ENCODE measurements at places on chromosomes 12 and 14.

DNA sequence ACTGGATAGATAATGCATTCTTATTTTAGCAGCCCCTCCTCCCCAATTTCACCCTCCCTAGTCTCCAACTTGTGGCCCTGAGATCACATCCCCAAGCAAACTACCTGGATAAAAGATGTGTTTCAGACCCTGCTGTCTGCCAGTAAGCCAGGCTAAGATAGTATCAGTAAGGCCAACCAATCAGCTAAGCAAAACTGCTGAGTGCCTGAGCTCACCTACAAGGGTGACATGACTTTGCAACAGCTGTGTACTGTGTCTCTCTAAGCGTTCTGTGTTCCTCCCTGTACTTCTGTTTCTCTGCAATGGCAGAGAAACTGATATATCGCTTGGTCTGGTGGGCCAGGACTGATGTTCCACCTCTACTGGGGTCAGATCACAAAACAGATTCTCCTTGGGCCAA is 224.9 kb downstream of the BTG1 start:
- DNase-seq = no peak

DNA sequence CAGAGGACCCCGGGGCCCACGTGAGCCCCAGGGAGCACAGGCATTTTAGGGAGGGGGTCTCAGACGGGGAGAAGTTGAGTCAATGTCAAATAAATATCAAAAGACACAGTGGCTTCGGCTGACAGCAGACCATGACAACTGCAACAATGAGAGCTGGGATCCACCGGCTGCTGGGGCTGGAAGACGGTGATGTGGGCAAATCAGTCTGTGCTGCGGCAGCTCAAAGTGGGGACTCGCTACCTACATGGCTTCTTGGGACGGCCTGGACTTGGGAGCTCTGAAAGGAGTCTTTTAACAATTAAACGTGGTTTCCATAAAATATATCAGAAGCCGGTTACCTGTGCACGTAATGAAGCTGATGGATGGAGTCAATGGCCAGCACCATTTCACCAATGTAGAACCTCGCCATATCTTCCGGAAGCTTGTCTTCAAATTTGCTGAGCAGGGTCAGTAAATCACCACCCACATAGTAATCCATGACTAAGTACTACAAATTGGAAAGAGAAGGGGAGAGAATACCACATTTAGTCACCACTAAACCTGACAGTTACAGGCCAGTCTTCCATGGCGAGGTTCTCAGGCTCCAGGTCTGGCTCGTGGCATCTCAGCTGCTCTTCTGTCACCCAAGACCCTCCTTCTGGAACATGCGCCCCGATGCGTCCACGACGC is 58.0 kb downstream of the CDC42BPB start:
- DNase-seq = no peak

- no peak for DNase-seq
These were observed 1058.9 kb downstream of the GALC start for GRCh38 chr14:86933958-86934595.

DNA sequence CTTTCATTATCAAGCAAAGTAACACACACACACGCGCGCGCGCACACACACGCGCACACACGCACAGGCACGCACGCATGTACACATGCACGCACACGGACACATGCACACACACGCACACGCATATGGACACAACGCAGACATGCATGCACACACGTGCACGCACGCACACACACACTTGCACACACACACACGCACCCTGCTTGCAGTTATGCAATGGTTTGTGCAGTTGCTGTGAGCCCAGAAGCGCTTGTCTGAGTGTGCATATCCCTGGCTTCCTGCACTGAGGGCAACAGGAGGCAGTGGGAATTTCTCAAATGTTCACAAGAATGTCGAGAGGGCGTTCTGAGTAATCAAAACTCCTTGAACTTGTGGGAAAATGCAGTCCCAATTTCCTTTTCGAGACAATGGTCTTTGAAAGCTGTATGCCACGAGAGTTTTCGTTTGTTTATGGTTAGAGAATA is 41.6 kb downstream of the NFKBIA start:
- DNase-seq = no peak

- DNase-seq = no peak
These were observed at the start of gene SLC25A47 for GRCh38 chr14:100323121-100323941. TSS of gene SLC25A47 (plus strand) at chr14:100323339. CDS start at chr14:100323415, 76 bp downstream.

DNA sequence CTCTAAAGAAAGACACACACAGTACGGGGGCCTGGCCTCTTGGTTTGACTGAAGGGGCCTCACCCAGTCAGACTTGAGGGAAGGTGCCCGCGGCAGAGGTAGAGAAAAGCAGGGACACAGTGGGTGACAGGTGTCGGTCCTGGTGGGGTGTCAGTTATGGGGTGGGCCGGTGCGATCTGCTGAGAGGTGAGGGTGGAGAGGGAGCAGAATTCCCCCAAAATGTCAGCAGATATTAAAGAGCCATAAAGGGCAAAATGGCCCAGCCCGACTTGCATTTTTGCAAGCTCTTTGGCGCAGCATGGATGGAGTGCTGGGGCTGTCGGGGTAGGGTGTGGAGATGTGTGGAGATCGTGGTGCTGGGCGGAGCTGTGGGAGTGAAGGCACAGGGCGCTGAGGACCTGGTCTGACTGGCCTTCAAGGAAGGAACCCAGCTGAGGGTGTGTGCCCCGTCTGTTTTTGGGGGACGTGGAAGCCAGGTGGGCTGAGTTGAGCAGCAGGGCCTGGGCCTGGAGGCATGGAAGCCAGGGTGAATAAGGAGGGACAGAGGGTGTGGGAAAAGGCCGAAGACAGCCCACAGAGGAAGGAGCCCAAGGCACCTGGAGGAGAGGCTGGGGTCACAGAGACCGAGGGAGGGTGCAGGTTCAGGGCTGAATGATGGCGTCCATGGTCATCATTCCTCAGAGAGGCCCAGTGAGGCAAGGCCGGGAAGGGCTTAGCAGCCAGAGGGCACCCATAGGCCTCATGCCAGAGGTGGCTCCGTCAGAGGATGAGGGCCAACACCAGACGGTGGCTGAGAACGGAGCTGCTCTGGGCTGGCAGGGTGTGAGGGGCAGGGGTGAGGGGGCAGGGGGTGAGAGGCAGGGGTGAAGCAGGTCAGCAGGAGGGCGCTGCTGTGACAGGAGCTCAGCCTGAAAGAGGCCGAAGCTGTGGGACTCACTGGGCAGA is 48.2 kb upstream of the DYNC1H1 start:
- no peak for DNase-seq

DNA sequence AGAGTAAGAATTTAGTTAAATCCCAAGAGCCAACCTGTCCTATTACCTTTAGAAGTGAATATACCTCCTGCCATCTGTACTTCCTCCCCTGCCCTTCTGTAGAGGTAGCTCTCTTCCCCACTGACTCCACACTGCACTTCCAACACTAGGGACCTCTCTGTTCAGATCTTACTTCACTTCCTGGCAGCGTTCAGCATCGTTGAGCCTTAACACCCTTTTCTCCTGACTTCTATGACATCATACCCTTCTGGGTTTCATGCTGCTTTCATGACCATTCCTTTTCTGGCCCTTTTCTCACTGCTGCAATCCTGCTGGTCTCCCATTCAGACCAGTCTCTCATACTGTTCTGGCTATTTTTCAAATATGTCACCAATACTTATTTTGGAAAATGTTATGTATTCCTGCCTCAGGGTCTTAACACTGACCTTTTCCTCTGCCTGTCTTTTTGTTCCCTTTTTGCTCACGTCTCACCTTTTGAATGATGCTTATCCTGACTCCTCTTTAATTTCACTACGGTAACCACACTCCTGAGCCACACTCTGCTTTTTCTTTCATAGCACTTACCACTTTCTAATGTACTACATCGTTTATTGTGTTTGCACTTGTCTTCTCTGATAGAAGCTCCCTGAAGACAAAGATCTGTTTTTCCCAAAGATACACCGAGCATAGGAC is 67.6 kb downstream of the PLEKHA5 start:
- DNase-seq = no peak

GRCh38 chr12:43095669-43096280 is 456.2 kb downstream of the ADAMTS20 start:
- DNase-seq = no peak

DNA sequence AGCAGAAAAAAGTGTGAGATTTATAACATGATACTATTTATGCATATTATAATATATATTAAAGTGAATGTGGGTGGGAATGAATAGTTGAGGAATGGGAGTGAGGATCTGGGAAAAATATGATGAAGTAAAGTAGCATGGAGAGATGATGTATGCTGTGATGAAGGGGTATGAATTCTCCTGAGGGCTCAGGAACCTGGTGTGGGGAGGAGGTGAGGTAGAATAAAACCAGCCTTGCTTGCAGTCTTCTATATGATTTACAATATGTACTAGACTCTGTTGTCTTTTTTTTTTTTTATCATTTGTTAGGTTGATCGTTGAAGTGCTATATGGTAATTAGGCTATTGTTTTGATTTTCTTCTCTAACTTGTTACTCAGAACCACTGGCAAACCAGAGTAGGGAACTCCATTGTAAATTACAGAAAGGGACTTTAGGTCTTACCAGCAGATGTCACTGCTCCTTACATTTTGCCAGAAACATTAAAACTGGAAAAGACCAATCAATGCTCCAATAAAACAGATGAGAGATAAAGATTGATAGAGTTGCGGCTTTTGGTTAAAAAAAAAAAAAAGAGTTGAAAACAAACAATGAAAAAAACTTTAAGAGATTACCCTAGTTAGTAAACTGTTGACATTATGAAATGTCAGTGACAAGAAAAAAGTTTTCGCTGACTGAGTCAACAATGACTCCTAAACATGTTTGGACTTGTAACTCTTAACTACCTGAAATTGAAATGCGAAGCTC is 39.9 kb downstream of the ATL1 start:
- no peak for DNase-seq

GRCh38 chr12:31215518-31216232 is 110.3 kb downstream of the SINHCAF start:
- DNase-seq = no peak

DNA sequence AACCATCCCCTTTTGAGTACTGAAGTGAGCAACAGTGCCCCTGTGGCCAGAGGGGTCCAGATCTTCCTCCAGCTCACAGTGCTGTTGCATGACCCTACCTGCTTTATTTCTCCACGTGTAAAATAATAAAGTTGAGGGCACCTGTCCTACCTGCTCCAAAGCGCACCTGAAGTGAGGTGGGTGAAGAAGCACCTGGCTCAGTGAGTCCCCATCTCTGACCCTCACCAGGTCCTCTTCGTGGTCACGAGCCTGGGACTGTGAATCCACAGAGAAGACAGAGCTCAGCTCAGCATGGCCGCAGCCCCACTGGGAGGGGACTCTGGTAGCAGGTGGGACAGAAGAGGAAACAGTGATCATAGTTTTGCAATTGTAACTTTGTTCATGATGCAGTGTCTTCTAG is 976.7 kb upstream of the TMEM132C start:
- no peak for DNase-seq

DNA sequence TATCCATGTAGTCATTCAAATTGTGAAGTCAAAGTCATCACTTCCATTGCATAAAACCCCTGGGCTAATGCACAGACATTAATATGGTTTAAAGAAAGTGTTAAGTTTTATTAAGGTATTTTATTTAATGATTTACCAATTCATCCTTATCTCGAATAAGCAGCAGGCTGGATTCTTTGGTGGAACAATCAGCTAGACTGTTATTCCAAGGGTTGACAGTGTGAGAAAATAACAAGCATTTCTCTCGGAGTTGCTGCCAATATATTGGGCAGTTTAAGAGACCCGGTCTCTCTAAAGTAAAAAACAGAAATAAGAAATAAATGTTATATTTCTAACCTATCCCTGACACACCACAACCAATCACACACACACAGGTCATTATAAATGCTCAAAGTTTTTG is 9.4 kb downstream of the KLRB1 start:
- DNase-seq = no peak

- DNase-seq = no peak
These were observed 37.6 kb upstream of the SPTLC2 start for GRCh38 chr14:77654001-77654441.

All from endothelial cell (in vitro differentiated cells).